Chondrocyte (in vitro differentiated cells): ENCODE measurements at places on chromosomes 6 and 20. TPM values are rescaled to one million over a fixed set of nuclear protein-coding genes. Genes with fewer than 3 reads are reported as not detected.
A peak's percentile ranks its signal among the peaks of the same experiment; 100 is the strongest.

GRCh38 chr6:94559829-94560537 is 1017.4 kb upstream of the MANEA start:
- no peak for DNase-seq
- no peaks in the 10 kb centered on the region for H3K4me1 ChIP-seq
- no peak overlapping the region for H3K4me3 ChIP-seq
- H3K27me3 ChIP-seq, result peaks cover 2% of the 10 kb centered on the region
- no peaks in the 10 kb centered on the region for H3K36me3 ChIP-seq

- no peak for DNase-seq
- H3K36me3 ChIP-seq, result peaks cover 4% of the 10 kb centered on the region
- no peaks in the 10 kb centered on the region for H3K27me3 ChIP-seq
- peaks cover 53% of the 10 kb centered on the region for H3K4me1 ChIP-seq
These were observed 18.6 kb upstream of the CLDN20 start for GRCh38 chr6:155245193-155245592.

DNA sequence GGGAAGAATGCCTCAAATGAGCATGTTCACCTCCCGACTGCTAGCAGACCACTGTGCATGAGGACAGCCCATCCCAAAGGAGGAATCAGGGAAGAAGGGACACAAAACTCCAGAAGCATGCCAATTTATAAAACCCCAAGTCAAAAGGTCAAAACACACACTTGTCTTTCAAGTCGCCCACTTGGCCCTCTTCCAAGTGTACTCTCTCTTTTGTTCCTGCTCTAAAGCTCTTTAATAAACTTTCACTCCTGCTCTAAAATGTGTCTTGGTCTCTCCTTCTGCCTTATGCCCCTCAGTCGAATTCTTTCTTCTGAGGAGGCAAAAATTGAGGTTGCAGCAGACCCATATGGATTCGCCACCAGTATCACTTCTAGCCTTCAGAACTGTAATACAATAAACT is 33.9 kb upstream of the TPBG start:
- H3K36me3 ChIP-seq, result no peaks in the 10 kb centered on the region
- H3K4me1 ChIP-seq, result peaks cover 6% of the 10 kb centered on the region
- peaks cover 21% of the 10 kb centered on the region for H3K27me3 ChIP-seq
- H3K27ac ChIP-seq, result no peak overlapping the region

DNA sequence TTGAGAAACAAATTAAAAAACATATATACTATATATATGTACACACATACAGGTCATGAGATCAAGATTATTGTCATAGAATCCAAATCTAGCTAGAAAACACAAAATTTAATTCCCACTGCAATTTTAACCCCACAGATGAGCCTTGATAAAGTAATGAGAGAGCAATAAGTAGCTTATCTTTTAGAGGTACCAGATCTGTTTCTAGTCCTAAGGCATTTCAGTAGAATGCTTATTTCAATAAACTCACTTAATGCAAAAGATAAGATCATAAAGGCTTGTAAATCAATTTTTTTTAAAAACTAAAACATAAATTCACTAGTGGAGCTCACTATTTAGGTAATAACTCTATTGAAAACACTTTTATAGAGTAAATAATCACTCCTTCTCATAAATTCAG is 47.2 kb downstream of the PRKN start:
- peak overlapping the region; percentile 68 for H3K27ac ChIP-seq
- H3K27me3 ChIP-seq, result no peaks in the 10 kb centered on the region
- H3K4me1 ChIP-seq, result peaks cover 41% of the 10 kb centered on the region
- peak overlapping the region; percentile 46 for H3K4me3 ChIP-seq
- no peak for DNase-seq

- no peak overlapping the region for H3K4me3 ChIP-seq
- peaks cover 27% of the 10 kb centered on the region for H3K27me3 ChIP-seq
- DNase-seq, result no peak
- H3K27ac ChIP-seq, result no peak overlapping the region
- H3K36me3 ChIP-seq, result no peaks in the 10 kb centered on the region
These were observed 43.0 kb upstream of the PKHD1 start for GRCh38 chr6:52130440-52130839.

DNA sequence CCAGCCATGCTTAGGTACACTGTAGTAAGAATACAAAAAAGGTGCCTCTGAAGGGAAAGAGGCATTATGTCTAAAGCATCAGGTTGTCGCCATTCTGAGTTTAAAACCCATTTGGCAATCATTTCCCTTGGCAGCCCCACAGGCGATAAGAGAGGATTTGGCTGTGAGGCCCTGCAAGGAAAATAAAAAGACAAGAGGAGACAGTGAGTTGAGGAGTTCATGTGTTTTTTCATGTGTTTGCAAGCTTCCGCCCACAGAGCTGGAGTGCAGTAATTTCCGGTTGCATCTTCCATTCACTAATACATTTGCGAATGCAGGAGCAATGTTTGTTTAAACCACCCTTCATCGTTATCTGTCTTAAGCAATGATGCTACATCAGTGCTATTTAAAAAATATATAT is 138.5 kb upstream of the SOX4 start:
- no peaks in the 10 kb centered on the region for H3K27me3 ChIP-seq
- peaks cover 3% of the 10 kb centered on the region for H3K4me1 ChIP-seq
- DNase-seq, result no peak

- peaks cover 30% of the 10 kb centered on the region for H3K4me1 ChIP-seq
- H3K27me3 ChIP-seq, result no peaks in the 10 kb centered on the region
- DNase-seq, result no peak
- peaks cover 10% of the 10 kb centered on the region for H3K36me3 ChIP-seq
- H3K4me3 ChIP-seq, result no peak overlapping the region
- H3K27ac ChIP-seq, result no peak overlapping the region
These were observed 296.8 kb downstream of the UTRN start for GRCh38 chr6:144581812-144582537.

DNA sequence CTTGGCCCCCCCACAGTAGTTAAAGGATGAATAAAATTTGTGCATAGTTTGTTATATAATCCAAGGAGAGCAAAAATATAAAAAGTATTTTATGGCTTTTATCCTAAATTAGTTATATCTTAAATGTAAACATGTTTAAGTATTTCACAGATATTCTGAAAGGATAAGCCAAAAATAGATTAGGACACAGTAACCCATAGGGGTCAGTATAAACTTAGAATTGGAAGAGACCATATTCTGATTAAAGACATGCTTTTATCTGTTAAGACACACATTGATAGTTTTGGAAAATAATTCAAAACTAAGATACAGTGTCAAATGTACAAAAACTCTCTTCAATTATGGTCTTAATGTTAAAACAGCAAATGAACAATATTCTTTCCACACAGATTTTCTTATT is 4.5 kb upstream of the SERINC1 start:
- H3K27ac ChIP-seq, result no peak overlapping the region
- no peak for DNase-seq
- H3K36me3 ChIP-seq, result no peaks in the 10 kb centered on the region
- no peaks in the 10 kb centered on the region for H3K27me3 ChIP-seq
- no peak overlapping the region for H3K4me3 ChIP-seq

GRCh38 chr6:158514176-158514575 is 45.7 kb upstream of the TMEM181 start:
- H3K27ac ChIP-seq, result no peak overlapping the region
- H3K27me3 ChIP-seq, result no peaks in the 10 kb centered on the region
- peaks cover 13% of the 10 kb centered on the region for H3K36me3 ChIP-seq
- DNase-seq, result no peak

DNA sequence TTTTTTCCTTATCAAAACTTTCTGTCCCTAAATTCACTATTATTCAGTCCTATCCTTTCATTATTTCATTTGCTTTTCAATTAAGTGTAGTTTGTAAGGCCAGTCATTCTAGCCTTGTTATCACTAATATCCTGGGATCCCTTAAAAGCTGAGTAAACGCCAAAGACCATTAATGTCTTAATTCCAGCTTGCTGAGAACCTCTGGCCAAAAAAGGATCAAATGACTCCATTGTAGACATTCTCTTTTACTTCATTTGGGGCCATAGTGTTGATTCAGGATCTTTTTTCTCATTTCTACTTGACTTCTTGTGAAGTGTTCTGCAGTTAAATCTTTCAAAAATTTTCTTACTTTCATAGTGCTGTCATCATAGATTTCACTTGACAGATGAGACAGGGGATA is 379.7 kb downstream of the LAMA2 start:
- H3K27me3 ChIP-seq, result peaks cover 4% of the 10 kb centered on the region
- H3K4me3 ChIP-seq, result no peak overlapping the region
- H3K4me1 ChIP-seq, result no peaks in the 10 kb centered on the region
- DNase-seq, result no peak

DNA sequence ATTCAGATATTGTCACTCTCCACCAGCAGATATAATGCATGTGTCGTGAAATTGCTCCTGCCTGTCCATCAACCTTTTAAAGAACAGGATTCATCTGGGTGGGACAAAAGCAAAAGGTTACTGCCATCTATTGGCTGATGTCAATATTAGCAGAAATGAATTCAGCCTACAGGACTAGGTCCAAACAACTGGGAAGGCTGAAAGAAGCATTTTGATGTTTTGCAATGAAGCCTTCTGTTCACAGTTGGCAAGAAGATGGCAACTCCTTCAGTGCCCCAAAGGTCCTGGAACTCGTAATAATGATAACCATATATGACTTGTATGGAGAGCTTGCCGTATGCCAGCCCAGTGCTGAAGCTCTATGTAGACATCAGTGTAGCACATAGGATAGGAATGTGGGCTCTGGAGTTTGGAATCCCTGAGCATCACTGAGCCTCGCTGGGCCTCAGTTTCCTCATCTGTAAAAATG is 7.5 kb downstream of the BCAS1 start:
- no peaks in the 10 kb centered on the region for H3K36me3 ChIP-seq
- no peak overlapping the region for H3K4me3 ChIP-seq
- peaks cover 11% of the 10 kb centered on the region for H3K4me1 ChIP-seq
- no peaks in the 10 kb centered on the region for H3K27me3 ChIP-seq
- no peak for DNase-seq

DNA sequence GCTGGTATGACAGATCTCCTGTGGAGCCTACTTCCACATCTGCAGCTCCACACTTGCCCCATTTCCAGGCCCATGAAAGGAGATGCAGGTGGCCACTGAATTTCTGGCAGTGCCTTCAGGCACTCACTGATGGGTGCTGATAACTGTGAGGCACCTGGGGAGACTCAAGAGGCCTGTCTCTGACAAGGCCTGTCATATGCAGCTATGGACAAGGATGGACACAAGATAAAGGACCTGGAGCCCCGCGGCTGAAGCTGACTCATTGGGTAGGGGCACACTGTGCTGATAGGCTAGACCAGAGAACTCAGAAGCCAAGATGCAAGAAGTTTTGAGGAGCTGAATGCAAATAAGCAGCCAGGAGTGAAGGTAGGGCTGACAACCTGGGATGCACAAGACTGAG is 81.0 kb upstream of the LRFN2 start:
- H3K4me1 ChIP-seq, result no peaks in the 10 kb centered on the region
- no peak for DNase-seq
- H3K27me3 ChIP-seq, result peaks cover 4% of the 10 kb centered on the region
- no peak overlapping the region for H3K4me3 ChIP-seq

GRCh38 chr6:159107451-159108260 is 61.5 kb upstream of the FNDC1 start:
- H3K4me1 ChIP-seq, result peaks cover 7% of the 10 kb centered on the region
- no peak overlapping the region for H3K27ac ChIP-seq
- H3K4me3 ChIP-seq, result no peak overlapping the region
- DNase-seq, result no peak

- DNase-seq, result no peak
- no peak overlapping the region for H3K4me3 ChIP-seq
- H3K27ac ChIP-seq, result no peak overlapping the region
- H3K4me1 ChIP-seq, result peaks cover 14% of the 10 kb centered on the region
- H3K27me3 ChIP-seq, result no peaks in the 10 kb centered on the region
These were observed 406.2 kb upstream of the JAG1 start for GRCh38 chr20:11080010-11080409.

DNA sequence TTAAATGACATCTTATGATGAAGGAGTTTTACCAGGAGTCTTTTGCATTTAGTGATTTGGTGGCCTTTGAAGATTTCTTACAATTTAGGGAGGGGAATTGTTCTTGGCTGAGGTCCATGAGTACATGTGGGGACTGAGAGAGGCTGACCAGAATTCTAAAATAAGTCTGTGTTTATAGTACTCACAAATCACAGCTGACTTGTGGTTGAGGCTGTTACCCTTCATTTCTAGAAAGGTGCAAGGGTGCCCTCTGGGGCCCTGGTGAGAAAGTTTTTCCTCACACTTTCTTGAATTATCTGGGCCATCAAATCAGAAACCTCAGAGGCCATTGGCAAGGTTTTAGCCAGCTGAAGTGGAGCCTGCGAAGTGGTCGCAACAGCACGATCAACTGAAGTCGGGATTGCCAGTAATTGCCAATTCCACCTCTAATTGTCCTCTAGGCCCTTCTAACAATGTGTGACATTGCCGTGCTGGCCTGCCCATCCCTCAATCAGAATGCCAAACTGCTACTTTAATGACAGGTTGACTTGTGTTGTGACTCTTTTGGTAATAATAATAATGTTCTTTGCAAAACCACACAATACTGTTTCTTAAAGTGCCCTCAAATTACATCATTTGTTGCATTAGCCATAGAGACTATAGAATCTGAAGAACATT is 221.6 kb downstream of the OGFRL1 start:
- H3K27me3 ChIP-seq, result no peaks in the 10 kb centered on the region
- peak overlapping the region; percentile 25 for H3K27ac ChIP-seq
- DNase-seq, result no peak
- H3K4me1 ChIP-seq, result peaks cover 15% of the 10 kb centered on the region
- H3K36me3 ChIP-seq, result no peaks in the 10 kb centered on the region
- no peak overlapping the region for H3K4me3 ChIP-seq

- H3K4me1 ChIP-seq, result peaks cover 35% of the 10 kb centered on the region
- no peaks in the 10 kb centered on the region for H3K36me3 ChIP-seq
- H3K27me3 ChIP-seq, result no peaks in the 10 kb centered on the region
These were observed 5.1 kb upstream of the SLC2A12 start for GRCh38 chr6:134057478-134057877.

- no peak overlapping the region for H3K27ac ChIP-seq
- H3K36me3 ChIP-seq, result no peaks in the 10 kb centered on the region
- H3K27me3 ChIP-seq, result no peaks in the 10 kb centered on the region
- DNase-seq, result no peak
- H3K4me3 ChIP-seq, result no peak overlapping the region
These were observed 278.2 kb downstream of the NRN1 start for GRCh38 chr6:5728351-5729079.

DNA sequence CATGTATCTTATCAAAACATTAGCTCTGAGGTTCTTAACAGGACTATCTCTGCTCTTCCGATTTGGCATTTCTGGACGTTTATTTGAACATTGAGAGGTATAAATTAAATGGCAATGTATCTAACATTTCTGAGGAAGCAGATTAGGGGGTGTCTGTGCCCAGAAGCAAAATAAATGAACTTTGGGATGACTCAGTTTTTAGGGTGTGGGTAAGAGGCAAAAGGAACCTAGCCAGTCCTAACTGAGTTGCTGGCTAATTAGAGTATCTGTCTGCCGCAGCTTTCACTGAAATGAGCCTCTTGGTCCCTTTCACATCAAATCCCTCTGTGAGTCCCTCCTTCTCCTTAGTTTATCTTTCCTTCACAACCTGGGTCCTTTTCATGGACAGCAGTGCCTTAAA is 1.1 kb downstream of the RNF144B start:
- H3K27ac ChIP-seq, result peak overlapping the region; percentile 89
- no peaks in the 10 kb centered on the region for H3K36me3 ChIP-seq
- peaks cover 49% of the 10 kb centered on the region for H3K4me1 ChIP-seq
- H3K4me3 ChIP-seq, result peak overlapping the region; percentile 80
- H3K27me3 ChIP-seq, result no peaks in the 10 kb centered on the region

- H3K4me3 ChIP-seq, result no peak overlapping the region
- no peak overlapping the region for H3K27ac ChIP-seq
- peaks cover 30% of the 10 kb centered on the region for H3K36me3 ChIP-seq
- DNase-seq, result no peak
- no peaks in the 10 kb centered on the region for H3K27me3 ChIP-seq
- peaks cover 26% of the 10 kb centered on the region for H3K4me1 ChIP-seq
These were observed 65.9 kb downstream of the PTPN1 start for GRCh38 chr20:50575865-50576720.

CYP21A2 gene
- 0.30 to 0.68 TPM (median 0.41 TPM) in 3 replicates for total RNA-seq

SRSF12 gene
- 2.9 to 5.9 TPM (median 4.8 TPM) in 3 replicates for total RNA-seq

CFAP61 gene
- total RNA-seq, result not detected in 3 replicates

HLA-DQB2 gene
- total RNA-seq, result not detected in 3 replicates

SLC17A9 gene
- total RNA-seq, result 0.24 to 1.2 TPM (median 0.79 TPM) in 3 replicates

COL10A1 gene
- total RNA-seq, result 0.10 to 0.21 TPM in 2 of 3 replicates, not detected in the other

TRIM31 gene
- not detected in 3 replicates for total RNA-seq
